ENCODE measurements at places on chromosomes 1 and 21.

- no peak for DNase-seq
Measured at GRCh38 chr21:34133392-34133791, 60.0 kb downstream of the MRPS6 start.

DNA sequence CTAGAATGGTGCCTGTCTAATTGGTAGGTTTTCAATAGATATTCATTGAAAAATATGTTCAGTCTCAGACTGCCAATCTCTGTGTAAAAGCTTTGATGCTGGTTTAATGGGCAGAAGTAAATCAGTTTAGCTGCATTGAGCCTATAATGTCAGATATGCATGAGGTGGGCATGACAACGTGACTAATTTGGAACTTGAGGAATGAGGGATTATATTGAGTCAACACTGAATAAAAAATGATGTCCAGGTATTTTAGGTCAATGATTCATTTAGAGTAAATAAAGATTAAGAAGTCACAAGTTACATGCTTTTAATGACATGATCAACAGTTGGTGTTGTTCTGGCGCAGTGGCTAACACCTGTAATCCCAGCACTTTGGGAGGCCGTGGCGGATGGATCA, 3.0 kb downstream of the WDR3 start:
- DNase-seq, result no peak

DNA sequence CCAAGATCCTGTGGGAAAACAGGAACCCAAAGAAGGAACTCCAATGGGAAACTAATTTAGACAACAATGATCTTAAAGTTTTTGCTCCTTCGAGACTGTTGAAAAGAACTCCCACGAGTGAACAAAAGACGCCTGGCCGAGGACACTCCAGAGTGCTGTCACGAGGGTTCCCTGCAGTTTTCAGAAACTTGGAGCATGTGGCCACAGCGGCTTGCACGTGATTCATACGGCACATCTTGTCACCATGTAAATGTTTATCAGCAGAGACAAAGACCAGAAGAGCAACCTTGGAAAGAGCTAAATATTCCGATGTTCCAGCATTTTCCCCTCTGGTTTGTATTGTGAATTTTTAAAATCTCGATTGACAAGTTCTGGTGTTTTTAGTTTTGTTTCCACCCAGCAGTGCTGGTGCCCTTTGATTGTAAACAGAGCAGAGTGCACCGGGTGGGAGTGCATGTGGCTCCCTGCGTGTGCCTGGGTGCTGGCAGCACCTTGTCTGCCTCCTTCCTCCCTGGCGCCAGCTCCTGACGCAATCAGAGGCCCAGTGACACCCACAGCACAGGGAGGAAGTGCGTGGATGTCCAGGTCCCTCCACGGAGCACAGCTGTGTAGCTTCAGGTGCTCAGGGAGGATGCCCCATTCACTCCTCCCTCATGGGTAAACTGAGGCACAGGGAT, 23.0 kb downstream of the LRRC3 start:
- no peak for DNase-seq

DNA sequence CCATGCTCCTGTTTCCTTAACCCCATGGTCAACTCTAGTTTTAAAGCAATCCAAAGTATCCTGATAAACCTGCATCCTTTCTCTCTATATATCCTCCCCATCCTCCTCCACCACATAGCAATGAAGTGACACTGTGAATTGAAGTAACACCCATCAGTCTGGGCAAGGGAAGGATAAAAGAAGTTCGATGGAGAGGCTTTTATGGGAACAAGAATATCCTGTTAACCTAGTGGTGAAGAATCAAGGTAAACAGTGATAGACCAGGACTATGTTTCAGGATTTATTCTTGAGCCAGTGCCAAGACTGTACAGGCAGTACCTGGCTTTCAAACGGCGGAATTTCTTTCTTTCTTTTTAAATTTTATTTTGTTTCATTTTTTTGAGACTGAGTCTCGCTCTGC, 17.6 kb downstream of the RABIF start:
- no peak for DNase-seq

GRCh38 chr1:2271211-2271721, 43.1 kb downstream of the SKI start:
- DNase-seq, result no peak

- DNase-seq, result no peak
Measured at GRCh38 chr1:153922076-153922971, 448 bp downstream of the GATAD2B start.
